Lung (tissue), 17 donors: ENCODE measurements at places on chromosomes 2 and 18. TPM values are rescaled to one million over a fixed set of nuclear protein-coding genes. Genes with fewer than 3 reads are reported as not detected.

DNA sequence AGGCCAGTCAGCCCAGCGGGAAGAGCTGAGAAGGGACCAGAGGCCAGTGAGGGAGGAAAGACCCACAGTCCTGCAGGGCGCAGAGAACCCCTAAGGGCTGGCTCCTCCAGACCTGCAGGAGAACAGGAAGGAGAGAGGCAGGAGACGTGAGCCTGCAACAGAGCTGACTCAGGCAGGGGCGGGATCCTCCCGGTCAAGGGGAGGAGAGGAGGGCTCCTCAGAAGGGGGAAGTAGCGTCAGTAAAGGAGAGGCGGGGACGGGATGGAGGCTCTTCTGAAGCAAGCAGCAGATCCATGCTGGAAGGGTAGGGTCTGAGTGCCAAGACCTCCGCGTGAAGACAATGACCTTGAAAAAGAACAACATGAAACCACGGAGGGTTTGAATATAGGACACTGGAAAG, 50.8 kb downstream of the TRABD2A start:
- no peak overlapping the region for H3K4me3 ChIP-seq
- no peak for DNase-seq
- H3K4me1 ChIP-seq: no peaks in the 10 kb centered on the region
- no peaks in the 10 kb centered on the region for H3K36me3 ChIP-seq
- H3K27me3 ChIP-seq: no peaks in the 10 kb centered on the region
- H3K27ac ChIP-seq: no peak overlapping the region

DNA sequence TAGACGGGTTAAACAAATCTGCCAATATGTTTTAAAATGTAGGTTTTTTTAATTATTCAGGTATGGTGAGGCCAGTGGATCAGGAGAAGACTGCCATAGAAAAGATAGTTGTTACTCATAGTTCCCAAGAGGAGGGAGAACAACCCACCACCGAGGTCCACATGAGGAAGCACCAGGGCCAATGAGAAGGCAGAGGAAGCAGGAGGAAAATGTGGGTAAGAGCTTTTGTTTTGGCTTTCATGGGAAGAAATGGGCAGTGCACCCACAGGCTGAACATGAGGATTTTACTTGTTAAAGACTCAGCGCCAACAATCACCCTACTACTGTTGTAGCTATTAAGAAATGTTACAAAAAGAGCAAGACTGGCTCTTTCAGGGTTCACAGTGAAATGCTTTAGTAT, 191.8 kb upstream of the HNMT start:
- H3K27ac ChIP-seq: no peak overlapping the region
- no peaks in the 10 kb centered on the region for H3K36me3 ChIP-seq
- H3K4me1 ChIP-seq: no peaks in the 10 kb centered on the region

DNA sequence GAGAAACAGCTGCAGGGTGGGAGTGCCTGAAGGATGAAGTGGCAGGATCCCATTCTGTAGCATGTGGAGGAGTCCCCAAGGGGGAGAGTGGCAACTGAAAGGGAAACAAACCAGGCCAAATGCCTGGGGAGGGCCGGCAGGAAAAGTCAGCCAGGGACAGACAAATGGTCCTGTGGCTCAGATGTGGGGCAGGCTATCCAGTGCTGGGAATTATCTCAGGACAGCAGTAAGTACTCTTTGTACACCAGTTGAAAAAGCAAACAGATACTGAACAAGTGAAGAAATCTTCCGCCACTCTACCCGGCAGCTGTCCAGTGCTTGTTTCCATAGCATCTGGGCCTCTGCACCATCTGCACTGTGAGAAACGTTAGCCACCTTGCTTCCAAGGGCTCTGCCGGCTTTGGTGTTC, 408.9 kb downstream of the LRATD1 start:
- H3K36me3 ChIP-seq: no peaks in the 10 kb centered on the region
- peaks cover 29% of the 10 kb centered on the region for H3K4me1 ChIP-seq
- no peaks in the 10 kb centered on the region for H3K27me3 ChIP-seq
- DNase-seq: peak; percentile 56

- H3K36me3 ChIP-seq: no peaks in the 10 kb centered on the region
- H3K4me1 ChIP-seq: no peaks in the 10 kb centered on the region
- H3K4me3 ChIP-seq: no peak overlapping the region
- H3K27me3 ChIP-seq: no peaks in the 10 kb centered on the region
These were observed 395.8 kb downstream of the LNPK start for GRCh38 chr2:175606010-175606841.

SIX3 gene
- total RNA-seq: not detected

KLHL30 gene
- total RNA-seq: 0.57 TPM
